ENCODE measurements at places on chromosomes 6 and 20.

GRCh38 chr20:39338469-39339376 is 376.6 kb downstream of the DHX35 start:
- no peaks in the 10 kb centered on the region for H3K4me1 ChIP-seq
- no peaks in the 10 kb centered on the region for H3K36me3 ChIP-seq
- no peak for DNase-seq
- H3K27me3 ChIP-seq = peaks cover 5% of the 10 kb centered on the region
- H3K4me3 ChIP-seq = no peak overlapping the region

DNA sequence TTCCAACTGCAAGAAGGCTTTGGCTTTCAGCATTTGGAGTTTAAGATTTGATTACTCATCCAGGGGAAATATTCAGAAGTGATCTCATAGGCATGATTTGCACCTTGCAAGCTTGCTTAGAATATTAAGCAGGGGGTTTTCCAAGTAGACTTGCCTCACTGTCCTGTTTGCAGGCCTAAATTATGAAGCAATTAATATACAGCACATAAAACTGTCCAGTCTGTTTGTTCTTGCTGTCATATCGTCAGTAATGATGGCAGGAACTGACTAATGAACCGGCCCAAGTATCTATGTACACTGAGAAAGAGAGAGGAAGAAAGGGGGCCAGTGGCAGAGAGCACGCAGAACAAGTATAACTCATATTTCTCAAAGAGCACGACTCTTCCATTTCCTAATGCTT is 212.5 kb upstream of the SUPT3H start:
- DNase-seq = no peak
- no peaks in the 10 kb centered on the region for H3K36me3 ChIP-seq
- H3K27ac ChIP-seq = peak overlapping the region; percentile 64
- no peaks in the 10 kb centered on the region for H3K27me3 ChIP-seq
- H3K4me3 ChIP-seq = no peak overlapping the region

DNA sequence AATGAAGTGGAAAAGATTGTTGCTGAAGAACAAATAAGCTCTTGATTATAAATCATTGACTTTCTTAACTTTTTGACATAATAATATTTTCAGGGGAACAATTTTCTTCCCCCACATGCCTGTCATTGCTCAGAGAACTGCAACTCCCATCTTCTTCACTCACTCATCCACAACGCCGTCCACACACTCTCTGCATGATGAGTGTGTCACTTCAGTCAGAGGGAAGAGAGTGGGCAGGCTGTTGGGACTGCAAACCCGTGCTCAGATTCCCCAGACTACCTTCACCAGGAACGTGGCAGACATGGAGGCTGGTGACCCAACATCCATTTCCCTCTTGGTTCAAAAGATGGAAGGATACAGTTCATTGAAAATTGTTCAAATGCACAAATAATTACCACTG is 650.8 kb downstream of the PRKN start:
- peaks cover 1% of the 10 kb centered on the region for H3K36me3 ChIP-seq
- H3K4me3 ChIP-seq = no peak overlapping the region
- no peak for DNase-seq
- no peaks in the 10 kb centered on the region for H3K4me1 ChIP-seq
- no peaks in the 10 kb centered on the region for H3K27me3 ChIP-seq
- H3K27ac ChIP-seq = no peak overlapping the region

GRCh38 chr6:16292942-16293341 is 54.6 kb downstream of the GMPR start:
- no peak overlapping the region for H3K4me3 ChIP-seq
- DNase-seq = no peak
- no peaks in the 10 kb centered on the region for H3K36me3 ChIP-seq
- no peaks in the 10 kb centered on the region for H3K27me3 ChIP-seq
- H3K27ac ChIP-seq = no peak overlapping the region

DNA sequence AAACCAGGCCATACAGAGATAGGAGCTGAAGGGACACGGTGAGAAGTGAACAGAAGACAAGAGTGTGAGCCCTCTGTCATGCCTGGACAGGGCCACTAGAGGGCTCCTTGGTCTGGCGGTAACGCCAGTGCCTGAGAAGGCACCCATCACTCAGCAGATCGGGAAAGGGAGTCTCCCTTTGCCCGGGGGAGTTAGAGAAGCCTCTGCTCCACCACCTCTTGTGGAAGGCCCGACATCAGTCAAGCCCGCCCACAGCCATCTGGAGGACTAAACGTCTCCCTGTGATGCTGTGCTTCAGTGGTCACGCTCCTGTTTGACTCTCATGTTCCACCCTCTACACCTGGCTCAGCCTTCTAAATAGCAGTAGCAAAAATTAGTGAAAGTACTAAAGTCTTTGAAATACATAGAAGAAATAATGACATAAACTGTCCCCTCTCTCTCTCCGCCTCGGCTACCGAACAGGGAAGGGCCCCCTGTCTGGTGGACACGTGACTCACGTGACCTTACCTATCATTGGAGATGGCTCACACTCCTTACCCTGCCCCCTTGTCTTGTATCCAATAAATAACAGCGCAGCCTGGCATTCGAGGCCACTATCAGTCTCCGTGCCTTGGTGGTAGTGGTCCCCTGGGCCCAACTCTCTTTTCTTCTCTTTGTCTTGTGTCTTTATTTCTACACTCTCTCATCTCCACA is 66.7 kb downstream of the RPP21 start:
- H3K27ac ChIP-seq = no peak overlapping the region
- H3K36me3 ChIP-seq = no peaks in the 10 kb centered on the region
- peak overlapping the region; percentile 35 for H3K4me3 ChIP-seq
- peaks cover 58% of the 10 kb centered on the region for H3K27me3 ChIP-seq
- H3K4me1 ChIP-seq = peaks cover 6% of the 10 kb centered on the region

- H3K36me3 ChIP-seq = no peaks in the 10 kb centered on the region
- DNase-seq = no peak
Observed at GRCh38 chr6:33808641-33809180, 4.9 kb upstream of the MLN start.

GRCh38 chr20:61324906-61325305 is 72.8 kb downstream of the CDH4 start:
- H3K4me1 ChIP-seq = no peaks in the 10 kb centered on the region
- H3K27me3 ChIP-seq = no peaks in the 10 kb centered on the region
- H3K36me3 ChIP-seq = no peaks in the 10 kb centered on the region

DNA sequence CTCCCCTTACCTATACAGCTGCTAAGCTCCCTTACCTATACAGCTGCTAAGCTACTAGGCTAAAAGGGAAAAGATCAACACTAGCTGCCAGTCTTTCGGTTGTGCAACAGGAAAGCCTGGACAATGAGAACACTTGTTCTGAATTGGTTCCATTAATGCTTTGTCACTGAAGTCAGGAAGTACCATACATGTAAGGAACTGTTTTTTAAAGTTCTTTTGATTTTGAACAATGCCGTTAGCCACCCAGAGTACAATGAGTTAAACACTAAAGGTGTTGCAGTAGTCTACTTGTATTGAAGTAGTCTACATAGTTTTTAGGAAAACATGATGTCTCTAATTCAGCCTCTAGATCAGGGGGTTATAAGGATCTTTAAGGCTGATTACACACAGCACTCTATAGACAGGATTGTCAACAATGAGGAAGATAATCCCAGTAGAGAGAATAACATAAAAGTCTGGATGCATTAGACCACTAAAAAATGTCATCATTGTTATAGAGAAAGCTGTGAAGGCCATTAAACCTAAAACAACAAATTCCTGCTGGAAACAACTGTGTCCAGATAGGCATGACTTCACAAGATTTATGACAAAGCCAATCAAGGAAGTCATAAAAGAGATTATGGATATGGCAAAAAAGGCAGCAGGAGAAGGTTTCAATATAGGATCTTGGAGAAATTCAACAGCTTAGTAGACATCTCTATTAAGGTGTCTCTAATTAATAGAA is 306.3 kb downstream of the PHF3 start:
- H3K4me1 ChIP-seq = no peaks in the 10 kb centered on the region
- no peaks in the 10 kb centered on the region for H3K36me3 ChIP-seq
- no peak overlapping the region for H3K27ac ChIP-seq
- H3K4me3 ChIP-seq = no peak overlapping the region

- DNase-seq = no peak
- H3K27me3 ChIP-seq = peaks cover 8% of the 10 kb centered on the region
- peaks cover 6% of the 10 kb centered on the region for H3K4me1 ChIP-seq
- H3K4me3 ChIP-seq = no peak overlapping the region
- H3K27ac ChIP-seq = no peak overlapping the region
Observed at GRCh38 chr6:35954333-35954732, 33.4 kb upstream of the SRPK1 start.

DNA sequence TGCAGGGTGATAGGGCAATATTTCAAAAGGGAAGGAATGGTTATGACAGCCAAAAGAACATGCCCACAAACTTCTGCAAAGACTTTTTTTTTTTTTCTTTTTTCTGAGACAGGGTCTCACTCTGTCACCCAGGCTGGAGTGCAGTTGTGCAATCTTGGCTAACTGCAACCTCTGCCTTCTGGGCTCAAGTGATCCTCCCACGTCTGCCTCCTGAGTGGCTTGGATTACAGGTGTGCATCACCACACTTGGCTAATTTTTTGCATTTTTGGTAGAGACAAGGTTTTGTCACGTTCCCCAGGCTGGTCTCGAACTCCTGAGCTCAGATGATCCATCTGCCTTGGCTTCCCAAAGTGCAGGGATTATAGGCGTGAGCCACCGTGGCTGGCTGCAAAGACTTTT is 117.6 kb upstream of the ADGRF1 start:
- no peaks in the 10 kb centered on the region for H3K4me1 ChIP-seq
- H3K4me3 ChIP-seq = no peak overlapping the region
- no peaks in the 10 kb centered on the region for H3K36me3 ChIP-seq

- peaks cover 66% of the 10 kb centered on the region for H3K36me3 ChIP-seq
- H3K27ac ChIP-seq = no peak overlapping the region
- H3K4me1 ChIP-seq = no peaks in the 10 kb centered on the region
- DNase-seq = no peak
- no peaks in the 10 kb centered on the region for H3K27me3 ChIP-seq
- H3K4me3 ChIP-seq = no peak overlapping the region
Observed at GRCh38 chr6:41092421-41093140, 19.8 kb downstream of the NFYA start.

- H3K4me3 ChIP-seq = no peak overlapping the region
- no peak overlapping the region for H3K27ac ChIP-seq
- no peak for DNase-seq
- no peaks in the 10 kb centered on the region for H3K27me3 ChIP-seq
- peaks cover 64% of the 10 kb centered on the region for H3K36me3 ChIP-seq
Observed at GRCh38 chr6:170545405-170545804, 7.7 kb downstream of the PSMB1 start.

- peak; percentile 68 for DNase-seq
- peaks cover 11% of the 10 kb centered on the region for H3K36me3 ChIP-seq
- H3K27me3 ChIP-seq = no peaks in the 10 kb centered on the region
- no peak overlapping the region for H3K4me3 ChIP-seq
- H3K4me1 ChIP-seq = peaks cover 2% of the 10 kb centered on the region
Observed at GRCh38 chr20:33791959-33792597, 19.1 kb upstream of the CHMP4B start.

- H3K4me1 ChIP-seq = peaks cover 34% of the 10 kb centered on the region
- no peaks in the 10 kb centered on the region for H3K27me3 ChIP-seq
- no peak for DNase-seq
- no peak overlapping the region for H3K27ac ChIP-seq
- peaks cover 20% of the 10 kb centered on the region for H3K36me3 ChIP-seq
- no peak overlapping the region for H3K4me3 ChIP-seq
Observed at GRCh38 chr6:35359744-35360348, 17.5 kb downstream of the PPARD start.

GRCh38 chr20:14744723-14745122 is 407.3 kb upstream of the FLRT3 start:
- no peak overlapping the region for H3K27ac ChIP-seq
- no peak for DNase-seq
- H3K36me3 ChIP-seq = no peaks in the 10 kb centered on the region

GRCh38 chr20:46545077-46545826 is 5.2 kb downstream of the OCSTAMP start:
- H3K4me1 ChIP-seq = peaks cover 7% of the 10 kb centered on the region
- H3K36me3 ChIP-seq = no peaks in the 10 kb centered on the region
- peak; percentile 47 for DNase-seq
- H3K27me3 ChIP-seq = peaks cover 4% of the 10 kb centered on the region
- peak overlapping the region; percentile 76 for H3K27ac ChIP-seq

DNA sequence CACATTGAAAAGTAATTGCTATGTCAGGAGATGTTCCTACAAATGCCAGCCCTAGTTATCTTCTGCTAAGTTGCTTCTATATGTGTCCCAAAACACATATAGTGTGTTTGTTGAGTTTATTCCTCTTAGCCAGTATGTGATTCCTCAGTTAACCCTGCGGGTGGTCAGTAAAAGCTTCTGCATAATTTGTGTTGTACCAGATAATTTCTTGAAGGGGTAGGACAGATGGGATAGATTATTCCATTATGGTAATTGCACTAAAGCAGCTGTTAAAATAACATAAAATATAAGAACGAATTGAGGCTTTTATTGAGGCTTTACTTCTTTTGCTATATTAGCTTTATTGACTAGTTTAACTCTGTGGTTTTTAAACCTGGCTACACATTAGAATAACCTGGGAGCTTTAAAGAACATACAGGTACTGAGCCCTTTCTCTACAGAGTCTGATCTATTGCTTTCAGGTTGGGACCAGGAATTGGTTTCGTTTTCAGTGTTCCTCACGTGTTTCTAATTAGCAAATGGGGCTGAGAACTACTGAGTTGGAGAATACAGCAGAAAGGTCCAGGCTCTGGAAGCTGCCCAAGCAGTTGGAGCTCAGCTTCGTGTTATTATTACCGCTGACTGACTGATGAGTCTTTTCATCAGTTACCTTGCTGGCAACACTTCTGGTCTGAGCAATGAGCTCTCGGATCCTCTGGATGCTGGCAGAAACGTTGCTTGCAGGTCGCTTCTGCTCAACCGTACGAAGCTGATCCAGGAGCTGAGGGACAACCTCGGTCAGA is 56.9 kb downstream of the FAM229B start:
- H3K27me3 ChIP-seq = peaks cover under 1% of the 10 kb centered on the region
- no peak for DNase-seq
- no peak overlapping the region for H3K4me3 ChIP-seq
- H3K36me3 ChIP-seq = no peaks in the 10 kb centered on the region
- H3K27ac ChIP-seq = no peak overlapping the region

DNA sequence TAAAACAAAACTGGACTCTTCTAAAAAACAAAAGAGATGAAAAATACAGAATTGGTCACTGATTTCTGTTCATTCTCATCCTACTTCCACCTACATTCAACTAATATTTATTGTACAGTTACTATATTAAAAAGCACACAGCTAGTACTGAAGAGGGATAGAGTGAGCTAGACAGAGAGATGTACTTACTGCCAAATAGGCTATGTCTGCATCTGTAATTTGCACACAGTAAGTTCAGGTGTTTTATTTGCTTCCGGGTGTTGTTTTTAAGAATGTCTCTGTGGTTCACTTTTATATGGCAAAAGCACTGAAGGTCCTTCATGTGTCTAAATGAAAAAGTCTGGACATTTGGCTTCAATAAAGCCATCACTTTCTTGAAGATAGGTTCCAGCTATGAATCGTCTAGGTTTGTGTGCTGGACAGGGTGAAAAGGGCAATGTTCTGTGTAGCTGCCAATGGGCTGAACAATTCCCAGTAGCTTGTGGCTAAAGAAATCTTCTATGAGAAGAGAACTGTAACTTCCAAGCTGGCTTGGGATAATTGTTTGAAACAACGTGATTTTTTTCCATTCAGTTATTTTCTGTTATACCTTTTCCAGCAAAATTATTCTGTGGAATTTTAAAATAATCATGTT is 47.3 kb downstream of the EPB41L2 start:
- H3K36me3 ChIP-seq = no peaks in the 10 kb centered on the region
- no peaks in the 10 kb centered on the region for H3K27me3 ChIP-seq

- DNase-seq = no peak
- no peak overlapping the region for H3K4me3 ChIP-seq
- H3K4me1 ChIP-seq = peaks cover 16% of the 10 kb centered on the region
- no peaks in the 10 kb centered on the region for H3K36me3 ChIP-seq
- peaks cover 21% of the 10 kb centered on the region for H3K27me3 ChIP-seq
- H3K27ac ChIP-seq = no peak overlapping the region
Observed at GRCh38 chr6:148438632-148439031, 96.0 kb downstream of the SASH1 start.
